Liver (tissue), 10 donors: ENCODE measurements at places on chromosomes 3 and 15. TPM values are rescaled to one million over a fixed set of nuclear protein-coding genes. Genes with fewer than 3 reads are reported as not detected.

DNA sequence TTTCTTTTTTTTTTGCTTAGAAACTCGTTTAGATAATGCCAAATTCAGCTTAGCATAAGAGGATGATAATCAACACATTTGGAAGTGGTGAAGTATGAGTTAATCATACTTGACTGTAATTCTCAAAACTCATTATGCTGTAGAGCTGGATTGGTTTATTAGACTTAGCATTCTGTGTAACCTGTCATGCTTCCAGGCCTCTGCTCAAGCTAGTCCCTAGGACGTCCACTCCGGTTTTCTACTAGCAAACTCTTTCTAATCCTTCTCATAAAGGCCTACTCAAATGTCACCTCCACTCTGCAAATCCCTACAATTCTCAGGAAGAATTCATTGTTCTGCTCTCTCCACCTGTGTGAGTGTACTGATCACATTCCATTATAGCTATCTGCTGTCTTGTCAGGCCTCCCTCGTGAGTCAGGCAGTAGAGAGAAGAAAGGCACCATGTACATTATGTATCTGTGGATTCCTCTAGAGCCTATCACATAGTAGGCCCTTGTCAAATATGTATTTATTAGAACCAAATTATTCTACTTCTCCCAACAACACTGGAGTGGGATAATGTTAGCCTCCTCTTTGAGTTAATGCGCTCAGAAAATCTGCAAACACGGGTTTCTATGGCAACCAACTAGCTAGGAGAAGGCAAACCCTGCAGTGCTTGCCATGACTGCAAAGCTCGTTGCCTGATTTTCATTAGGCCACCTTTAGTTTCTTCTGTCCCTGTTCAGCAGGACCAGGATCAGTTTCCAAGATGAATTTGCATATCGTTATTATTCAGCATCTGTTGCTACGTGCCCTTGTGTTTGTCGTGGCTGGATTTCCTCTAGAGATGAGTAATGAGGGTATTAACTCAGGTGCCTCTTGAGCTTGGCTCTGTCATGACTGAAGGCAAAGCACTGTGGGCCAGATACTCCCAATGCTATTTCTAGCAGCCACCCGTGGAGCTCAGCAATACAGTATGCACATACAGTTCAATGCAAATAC, 30.7 kb downstream of the ATP13A5 start:
- no peak for DNase-seq

UNC13C gene
- not detected for total RNA-seq

DNA sequence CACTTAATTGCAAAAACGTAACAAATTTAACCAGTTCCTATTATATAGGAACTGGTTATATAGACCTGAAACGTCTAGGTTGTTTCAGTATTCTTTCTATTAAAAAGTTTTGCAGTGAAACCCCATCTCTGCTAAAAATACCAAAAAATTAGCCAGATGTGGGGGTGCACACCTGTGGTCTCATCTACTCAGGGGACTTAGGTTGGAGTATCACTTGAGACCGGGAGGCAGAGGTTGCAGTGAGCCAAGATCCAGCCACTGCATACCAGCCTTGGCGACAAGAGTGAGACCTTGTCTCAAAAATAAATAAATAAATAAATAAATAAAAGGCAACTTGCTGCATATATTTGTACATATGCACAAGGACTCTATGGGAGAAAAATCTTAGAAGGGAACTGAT, 387.0 kb downstream of the TUSC7 start:
- no peak for DNase-seq

DNA sequence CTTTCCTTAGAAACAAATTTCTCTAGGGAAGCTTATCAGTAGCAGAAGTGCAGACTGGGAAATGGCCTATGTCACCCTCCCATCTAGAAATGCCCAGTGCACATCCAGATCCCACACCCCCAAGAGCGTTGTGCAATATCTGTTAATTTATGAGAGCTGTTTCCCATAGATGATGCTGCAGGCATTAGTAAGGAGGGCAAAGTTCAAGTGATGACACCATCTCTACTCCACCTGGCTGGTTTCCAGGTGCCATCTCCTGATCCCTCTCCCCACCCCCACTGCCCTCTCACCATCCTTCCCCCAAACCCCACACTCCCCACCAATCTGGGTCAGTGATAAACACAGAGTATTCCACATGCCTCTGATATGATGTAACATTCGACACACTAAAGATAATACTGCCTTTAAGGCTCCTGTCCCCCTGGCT, 39.4 kb downstream of the AGTR1 start:
- peak; percentile 52 for DNase-seq

RAB7A gene
- total RNA-seq: 39.1 TPM

SUSD5 gene
- total RNA-seq: 0.19 TPM

BFSP2 gene
- not detected for total RNA-seq

- DNase-seq: no peak
Measured at GRCh38 chr15:73732930-73733329, 20.2 kb downstream of the INSYN1 start.

HRG gene
- total RNA-seq: 41.8 TPM

DNA sequence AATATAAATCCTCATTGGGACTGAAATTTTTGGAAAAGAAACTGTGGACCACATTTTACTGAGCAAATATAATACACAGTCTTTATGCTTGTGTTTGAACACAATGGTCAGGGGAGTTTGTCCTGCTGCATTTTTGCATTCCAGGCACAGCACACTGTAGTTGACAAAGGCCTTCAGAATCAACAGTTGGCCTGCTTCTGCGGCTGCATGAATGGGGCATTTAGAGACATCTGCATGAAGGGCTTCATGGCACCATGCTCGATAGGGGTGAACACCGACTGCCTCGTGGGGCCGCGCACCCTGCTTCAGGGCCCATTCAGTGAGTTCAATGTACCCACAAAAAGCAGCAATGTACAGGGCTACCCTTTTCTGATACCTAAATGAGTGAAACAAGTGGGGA, 15.4 kb upstream of the COMMD2 start:
- DNase-seq: no peak

GRCh38 chr15:84970843-84971242, 10.8 kb upstream of the PDE8A start:
- no peak for DNase-seq

- peak; percentile 21 for DNase-seq
Measured at GRCh38 chr3:38578551-38578950, 70.9 kb downstream of the SCN5A start.

SLC24A5 gene
- total RNA-seq: not detected

- DNase-seq: no peak
Measured at GRCh38 chr3:13200946-13201345, 127.7 kb upstream of the IQSEC1 start.

DNA sequence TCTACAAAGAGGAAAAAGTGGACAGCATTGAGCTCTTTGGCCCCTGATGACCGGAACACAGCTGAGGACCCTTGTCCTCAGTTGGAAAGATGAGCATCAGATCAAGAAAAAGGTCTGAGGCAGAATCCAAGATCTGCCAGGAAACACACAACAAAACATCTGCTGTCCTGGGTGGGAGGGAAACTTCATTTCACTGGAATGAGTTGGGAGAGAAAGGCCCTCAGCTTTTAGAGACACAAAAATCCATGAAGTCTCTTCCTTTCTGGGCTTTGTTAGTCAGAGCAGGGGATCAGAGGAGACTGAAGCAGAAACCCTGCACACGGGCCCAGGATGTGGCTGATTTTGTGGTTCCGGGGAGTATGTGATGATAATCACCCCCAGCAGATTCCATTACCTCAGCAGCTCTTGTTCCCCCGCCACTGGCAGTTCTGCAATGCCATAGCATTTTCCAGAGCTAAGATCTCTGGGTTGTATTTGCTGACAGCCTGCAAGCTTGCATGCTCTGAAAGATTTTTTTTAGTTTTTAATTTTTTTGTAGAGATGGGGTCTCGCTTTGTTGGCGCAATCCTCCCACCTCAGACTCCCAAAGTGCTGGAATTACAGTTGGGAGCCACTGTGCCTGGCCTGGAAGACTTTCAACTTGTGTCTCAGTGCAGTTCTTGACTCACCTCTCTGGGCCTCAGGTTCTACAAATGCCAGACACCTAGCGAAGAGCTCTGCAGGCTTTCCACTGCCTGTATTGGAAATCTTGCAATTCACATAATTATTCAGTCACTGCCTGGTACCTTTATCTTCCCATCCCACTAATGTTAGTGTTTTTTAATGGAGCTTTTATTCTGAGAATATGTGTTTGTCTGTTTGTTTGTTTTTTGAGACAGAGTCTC, 5.8 kb upstream of the TATDN2 start:
- DNase-seq: no peak

ACTRT3 gene
- 2.3 TPM for total RNA-seq

DNA sequence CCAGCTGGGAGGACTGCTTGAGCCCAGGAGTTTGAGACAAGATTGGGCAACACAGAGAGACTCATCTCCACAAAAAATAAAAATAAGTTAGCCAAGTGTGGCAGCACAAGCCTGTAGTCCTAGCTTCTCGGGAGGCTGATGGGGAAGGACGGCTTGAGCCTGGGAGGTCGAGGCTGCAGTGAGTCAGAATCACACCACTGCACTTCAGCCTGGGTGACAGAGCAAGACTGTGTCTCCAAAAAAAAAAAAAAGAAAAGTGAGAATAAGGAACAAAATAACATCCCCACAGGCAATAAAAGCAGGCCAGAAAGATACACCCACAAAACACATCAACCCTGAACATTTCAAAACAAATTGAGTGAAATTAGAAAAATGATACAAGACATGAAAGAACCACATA, 48.7 kb upstream of the OCA2 start:
- DNase-seq: no peak

- DNase-seq: no peak
Measured at GRCh38 chr3:44833394-44833793, 28.3 kb upstream of the TMEM42 start.

P2RY1 gene
- total RNA-seq: 3.1 TPM

LRRC31 gene
- total RNA-seq: 2.7 TPM

DNA sequence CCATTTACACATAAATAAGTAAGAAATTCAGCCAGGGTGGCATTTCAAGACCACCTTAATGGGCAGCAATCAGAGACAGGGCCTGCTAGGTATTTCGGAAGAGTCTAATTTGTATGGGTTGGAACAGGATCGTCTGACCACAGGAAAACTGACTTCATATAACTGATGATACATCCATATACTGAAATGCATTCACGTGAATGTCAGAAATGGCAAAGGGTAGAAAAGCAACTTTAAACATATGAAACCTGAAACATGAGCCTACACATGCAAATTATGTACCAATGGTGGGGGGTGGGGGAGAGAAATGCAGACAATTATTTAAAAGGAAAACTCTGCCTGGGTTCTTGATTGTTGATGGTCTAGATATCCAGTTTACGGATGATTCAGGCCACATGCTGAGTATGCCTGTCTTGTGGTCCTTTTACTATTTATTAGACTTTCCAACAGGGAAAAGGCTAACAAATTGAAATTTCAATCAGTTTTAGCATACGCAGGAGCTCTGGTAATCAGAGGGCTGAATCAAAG, 582.2 kb downstream of the FOXP1 start:
- DNase-seq: no peak

TMEM43 gene
- 15.1 TPM for total RNA-seq

MCCC1 gene
- 40.0 TPM for total RNA-seq

- DNase-seq: no peak
Measured at GRCh38 chr3:42351207-42351606, 59.2 kb downstream of the LYZL4 start.

CACNA2D2 gene
- 0.19 TPM for total RNA-seq

DNA sequence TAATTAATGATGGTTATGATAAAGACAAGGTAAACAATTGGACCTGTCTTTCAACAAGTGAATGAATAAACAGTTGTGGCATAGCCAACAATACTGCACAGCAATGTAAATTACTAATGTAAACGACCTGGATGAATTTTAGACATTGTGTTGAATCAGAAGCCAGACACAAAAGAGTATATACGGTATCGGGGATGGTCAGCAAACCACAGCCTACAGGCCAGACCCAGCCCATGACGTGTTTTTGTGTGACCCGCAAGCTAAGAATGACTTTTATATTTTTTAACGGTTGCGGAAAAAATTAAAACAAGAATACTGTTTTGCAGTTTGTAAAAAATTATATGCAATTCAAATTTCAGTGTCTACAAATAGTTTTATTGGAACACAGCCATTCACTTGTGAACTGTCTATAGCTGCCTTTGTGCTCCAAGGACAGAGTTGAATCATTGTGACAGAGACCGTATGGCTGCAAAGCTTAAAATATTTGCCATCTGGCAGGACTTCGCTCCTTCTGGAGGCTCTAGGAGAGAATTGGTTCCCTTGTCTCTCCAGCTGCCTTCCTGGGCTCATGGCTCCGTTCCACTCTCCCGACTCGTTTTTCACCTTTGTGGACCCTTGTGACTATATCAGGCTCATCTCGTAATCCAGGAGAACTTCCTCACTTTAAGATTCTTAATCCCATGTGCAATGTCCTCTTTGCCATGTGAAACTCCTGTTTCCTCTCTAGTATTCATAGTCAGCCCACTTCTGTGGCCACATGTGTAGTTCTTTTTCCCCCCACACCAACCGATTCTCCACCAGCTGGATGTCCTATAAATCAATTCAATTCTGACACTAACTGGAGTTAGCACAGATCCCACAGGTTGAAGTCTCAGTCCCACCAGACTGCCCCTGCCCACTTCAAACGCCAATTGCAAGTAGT, 72.7 kb downstream of the CMTM8 start:
- no peak for DNase-seq

TRPM1 gene
- not detected for total RNA-seq

CLRN1 gene
- not detected for total RNA-seq

ST3GAL6 gene
- 79.7 TPM for total RNA-seq

DNA sequence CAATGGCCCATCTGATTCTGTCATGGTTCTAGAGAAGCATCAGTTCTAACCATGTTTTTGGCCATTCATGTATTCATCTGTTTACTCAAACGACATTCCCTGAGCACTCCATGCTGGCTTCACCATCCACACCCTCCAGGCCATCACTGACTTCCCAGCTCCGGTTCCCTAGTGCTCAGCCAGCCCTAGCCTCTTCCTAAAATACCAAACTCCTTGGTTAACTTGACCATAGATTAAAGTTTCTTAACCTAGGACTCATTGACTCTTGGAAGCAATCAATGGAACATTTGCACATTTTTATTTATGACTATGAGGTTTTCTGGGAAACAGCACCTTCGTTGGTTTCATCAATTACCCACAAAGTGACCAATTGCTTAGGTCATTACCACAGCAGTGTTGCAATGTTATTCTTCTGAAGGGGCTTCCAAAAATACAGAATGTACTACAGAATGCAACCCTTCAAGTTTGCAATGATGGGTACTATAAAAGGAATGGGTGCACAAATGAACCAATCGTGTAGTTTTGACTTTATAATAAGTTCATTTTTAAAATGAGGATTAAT, 27.2 kb upstream of the SLC25A36 start:
- DNase-seq: no peak

GRCh38 chr3:138803006-138803653, 31.6 kb downstream of the PIK3CB start:
- DNase-seq: no peak

DNA sequence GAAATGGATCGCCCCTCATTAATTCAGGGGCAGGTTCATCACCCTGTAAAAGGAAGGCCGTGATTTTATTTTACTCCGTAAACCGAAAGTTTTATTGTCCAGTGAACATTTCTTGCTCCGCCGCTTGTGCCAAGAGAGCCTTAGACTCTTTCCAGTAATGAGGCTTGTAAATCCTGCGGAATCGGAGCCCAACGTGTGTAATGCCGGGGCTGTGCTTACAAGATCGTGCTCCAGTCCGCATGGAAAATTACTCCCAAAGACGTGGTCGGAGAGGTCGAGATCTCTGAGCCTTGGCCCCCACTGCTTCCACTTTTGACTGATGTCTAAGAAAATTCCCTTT, 649 bp upstream of the PLOD2 start:
- peak; percentile 41 for DNase-seq

GRCh38 chr3:184360929-184361531, 375 bp downstream of the CLCN2 start:
- DNase-seq: no peak
